ENCODE measurements at places on chromosomes 16 and 17. TPM values are rescaled to one million over a fixed set of nuclear protein-coding genes. Genes with fewer than 3 reads are reported as not detected.

Gene ATXN2L
- total RNA-seq: 40.1 TPM

DNA sequence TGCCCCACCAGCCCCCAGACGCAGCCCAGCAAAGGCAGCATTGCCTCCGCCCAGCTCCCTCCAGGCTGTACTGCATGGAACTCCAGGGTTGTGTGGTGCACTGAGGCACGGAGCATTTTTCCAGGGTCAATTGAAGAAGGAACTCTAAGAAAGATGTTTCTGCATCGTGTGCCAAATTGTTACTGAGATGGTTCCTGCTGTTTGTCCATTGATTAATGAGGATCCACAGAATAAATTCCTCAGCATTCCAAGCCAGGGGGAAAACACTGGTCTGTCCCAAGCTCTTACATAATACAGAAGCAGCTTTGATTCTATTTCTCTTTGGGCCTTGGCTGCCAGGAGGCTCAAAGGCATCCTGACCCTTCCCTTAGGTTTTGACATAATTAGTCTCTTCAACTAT is 80.9 kb downstream of the ZNF423 start:
- peaks cover 4% of the 10 kb centered on the region for H3K36me3 ChIP-seq

GRCh38 chr16:80899809-80900592 is 95.6 kb upstream of the CDYL2 start:
- no peaks in the 10 kb centered on the region for H3K27me3 ChIP-seq
- DNase-seq: peak; percentile 38
- no peak overlapping the region for H3K4me3 ChIP-seq
- H3K27ac ChIP-seq: peak overlapping the region; percentile 57

- H3K27ac ChIP-seq: no peak overlapping the region
- H3K36me3 ChIP-seq: no peaks in the 10 kb centered on the region
- no peak for DNase-seq
- H3K4me3 ChIP-seq: no peak overlapping the region
- H3K27me3 ChIP-seq: no peaks in the 10 kb centered on the region
These were observed 40.1 kb downstream of the SCNN1B start for GRCh38 chr16:23342083-23342640.

DNA sequence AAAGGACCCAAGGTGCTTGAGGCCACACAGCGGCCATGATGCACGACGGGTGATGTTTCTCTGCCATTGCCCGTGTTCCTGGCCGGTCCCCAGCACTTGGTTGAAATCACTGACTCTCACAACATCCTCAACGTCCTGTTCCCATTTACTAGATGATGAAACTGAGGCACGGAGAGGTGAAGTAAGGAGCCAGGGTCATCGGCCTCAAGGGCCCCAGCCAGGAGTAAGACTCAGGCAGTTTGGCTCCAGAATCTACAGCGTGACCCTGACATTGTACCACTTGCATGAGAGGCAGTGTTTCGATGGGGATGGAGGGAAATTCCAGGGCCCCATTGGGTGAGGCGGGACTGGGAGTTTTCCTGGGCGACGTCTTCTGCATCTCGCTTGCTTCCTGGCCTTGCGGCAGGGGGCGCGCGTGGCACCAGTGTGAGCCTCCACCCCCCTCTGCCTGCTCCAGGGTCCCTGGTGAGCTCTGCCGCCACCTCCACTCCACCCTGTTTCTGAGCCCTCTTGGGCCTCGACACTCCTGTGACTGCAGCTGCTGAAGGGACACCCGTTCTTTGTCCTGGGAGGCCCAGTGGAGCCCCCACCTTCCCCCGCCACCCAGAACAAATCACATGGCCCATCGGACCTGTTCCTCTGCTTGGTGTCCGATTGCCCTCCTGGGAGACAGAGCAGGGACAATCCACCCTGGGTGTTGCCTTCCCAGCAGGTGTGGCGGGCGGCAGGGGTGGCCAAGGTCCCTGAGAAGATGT is 133.0 kb upstream of the GSE1 start:
- no peak for DNase-seq
- no peak overlapping the region for H3K4me3 ChIP-seq
- H3K4me1 ChIP-seq: peaks cover 18% of the 10 kb centered on the region
- H3K27me3 ChIP-seq: peaks cover 2% of the 10 kb centered on the region
- H3K36me3 ChIP-seq: peaks cover 15% of the 10 kb centered on the region

Data from spinal cord (tissue), 10 donors.